ENCODE measurements at places on chromosomes 2 and 18.

DNA sequence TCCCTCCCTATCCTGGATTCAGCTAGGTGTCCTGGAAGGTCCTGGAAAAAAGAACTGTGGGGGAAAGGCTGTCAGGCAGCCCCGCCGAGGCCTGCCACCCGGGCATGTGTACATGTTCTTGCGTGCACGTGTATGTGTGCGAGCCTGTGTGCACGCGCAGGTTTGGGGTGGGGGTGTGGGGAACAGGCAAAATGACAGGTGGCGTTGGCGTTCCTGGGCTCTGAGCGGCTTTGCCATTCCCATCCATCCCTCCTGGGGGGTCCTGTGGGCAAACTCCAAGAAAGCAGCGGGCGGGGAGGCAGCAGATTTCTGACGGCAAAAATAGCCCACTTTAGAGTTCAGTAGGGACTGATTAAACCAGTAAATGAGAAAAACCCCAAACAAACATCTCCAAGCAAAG lies 35.6 kb downstream of the EMX1 start:
- no peak for DNase-seq

DNA sequence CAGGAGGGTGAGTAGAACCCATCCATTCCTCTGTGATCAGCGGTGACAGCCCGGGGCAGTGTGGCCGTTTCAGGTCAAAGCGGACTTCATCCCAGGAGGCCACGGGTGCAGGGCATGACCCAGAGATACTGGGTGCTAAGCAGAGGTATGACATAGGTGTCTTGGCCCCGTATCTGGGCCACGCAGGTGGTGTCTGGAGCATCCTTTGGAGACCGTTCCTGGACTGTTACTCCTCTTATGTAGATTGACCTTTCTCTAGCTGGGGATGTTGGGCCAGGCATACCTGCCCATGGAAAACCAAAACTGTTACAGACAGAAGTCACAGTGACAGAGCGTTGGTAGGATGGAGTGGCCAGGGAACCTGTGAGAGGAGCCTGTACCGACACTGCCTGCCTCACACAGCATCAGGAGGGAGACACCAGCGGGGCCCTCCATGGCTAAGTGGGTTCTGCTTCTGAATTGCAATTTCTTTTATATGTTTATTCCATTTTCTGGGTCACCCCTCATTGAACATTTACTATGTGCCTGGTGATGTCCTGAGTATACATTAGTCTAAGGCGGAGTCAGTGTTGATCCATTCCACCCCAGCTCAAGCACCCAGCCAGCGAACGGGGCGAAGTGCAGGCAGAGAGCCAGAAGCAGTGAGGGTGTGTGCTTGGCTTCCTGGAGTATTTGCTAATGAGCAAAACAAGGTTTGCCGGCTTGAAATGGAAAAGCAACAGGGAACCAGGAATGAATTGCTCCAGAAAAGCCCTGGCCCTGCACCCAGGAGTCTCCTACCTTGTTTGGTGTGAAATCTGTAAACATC lies 141.7 kb downstream of the SH3RF3 start:
- no peak for DNase-seq

GRCh38 chr2:121480826-121481225 lies 49.9 kb upstream of the RNU4ATAC start:
- DNase-seq, result no peak

GRCh38 chr2:24945907-24946306 lies 25.8 kb downstream of the DNAJC27 start:
- DNase-seq, result no peak

GRCh38 chr2:2640371-2640770 lies 309.3 kb upstream of the MYT1L start:
- no peak for DNase-seq

DNA sequence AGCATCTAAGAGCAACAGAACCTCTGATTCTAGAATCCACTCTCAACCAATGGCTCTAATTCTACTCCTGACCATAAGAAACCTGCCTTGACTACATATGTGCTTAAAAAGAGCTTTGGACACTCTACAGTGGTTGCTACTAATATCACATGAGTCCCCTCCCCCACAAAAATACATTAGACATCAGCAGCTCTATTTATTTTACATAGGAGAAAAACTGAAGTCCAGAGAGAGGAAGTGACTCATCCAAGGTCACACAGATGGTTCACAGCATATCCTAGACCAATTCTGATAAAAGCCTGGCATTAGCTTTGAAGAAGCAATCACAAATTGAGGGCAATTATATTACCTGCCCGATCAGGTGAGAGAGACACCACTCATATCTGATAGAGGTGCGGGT lies 49.8 kb downstream of the ALK start:
- DNase-seq, result no peak

DNA sequence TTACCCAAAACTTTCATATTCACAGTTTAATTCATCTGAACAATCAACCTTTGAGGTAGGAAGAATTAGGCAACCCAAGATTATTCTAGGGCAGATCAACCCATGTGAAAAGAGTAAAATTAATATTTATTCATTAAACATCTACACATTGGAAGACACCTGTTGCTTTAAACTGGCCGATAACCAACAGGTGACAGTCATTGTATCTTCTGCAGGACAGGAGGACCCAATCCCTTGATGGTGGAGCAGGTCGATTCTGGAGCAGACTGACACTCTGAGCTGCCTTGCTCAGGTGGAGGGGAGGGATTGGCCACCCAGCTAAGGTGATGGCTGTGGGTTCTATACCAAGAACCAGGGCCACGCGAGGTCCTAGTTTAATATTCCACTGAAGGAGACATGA lies 230.3 kb downstream of the OSR1 start:
- DNase-seq, result no peak

- no peak for DNase-seq
These were observed 107.6 kb downstream of the TRIB2 start for GRCh38 chr2:12824351-12824777.

DNA sequence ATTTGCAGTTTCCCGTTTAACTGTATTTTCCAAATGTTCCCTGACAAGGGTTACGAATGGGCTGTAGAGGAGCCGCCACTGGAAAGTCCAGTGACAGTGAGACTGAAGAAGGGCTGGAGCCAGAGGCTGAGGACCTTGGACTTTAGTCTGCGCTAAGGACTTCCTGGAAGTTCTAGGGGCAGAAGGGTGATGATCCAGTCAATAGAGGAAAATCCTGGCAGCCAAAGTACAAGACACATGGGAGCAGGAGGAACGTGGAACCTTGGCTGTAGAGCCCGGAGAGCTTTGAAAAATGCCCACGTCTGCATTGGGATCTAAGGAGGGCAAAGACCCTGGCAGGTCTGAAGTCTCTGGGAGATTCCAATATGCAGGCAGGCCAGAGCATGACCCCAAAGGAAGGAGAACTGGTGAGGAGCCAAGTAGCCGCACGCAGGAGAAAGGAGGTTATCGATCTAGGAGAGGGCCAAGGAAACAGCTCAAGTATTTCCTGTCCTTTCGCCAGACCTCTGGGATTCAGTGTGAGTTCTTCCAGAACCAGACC lies 28.5 kb downstream of the MBP start:
- DNase-seq, result no peak

DNA sequence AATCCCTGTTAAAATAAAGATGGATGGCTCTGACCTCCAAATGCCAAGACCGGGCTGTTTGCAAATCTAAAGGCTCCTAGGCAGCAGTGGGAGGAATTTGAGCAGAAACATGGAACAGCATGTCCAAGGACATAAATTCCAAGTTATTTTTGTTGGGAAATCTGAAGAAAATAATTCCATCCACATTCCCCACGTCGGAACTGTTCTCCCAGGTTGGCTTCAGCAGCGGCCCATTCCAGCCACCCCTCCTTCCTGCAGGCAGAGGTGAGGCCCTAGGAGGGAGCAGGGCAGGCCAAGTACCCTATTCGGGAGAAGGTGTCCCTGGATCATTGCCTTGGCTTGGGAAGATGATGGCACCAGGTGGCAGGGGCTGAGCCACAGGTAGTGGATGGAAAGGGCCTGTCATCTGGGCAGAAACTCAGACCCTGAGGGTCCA lies 117.1 kb downstream of the CAPN13 start:
- no peak for DNase-seq

DNA sequence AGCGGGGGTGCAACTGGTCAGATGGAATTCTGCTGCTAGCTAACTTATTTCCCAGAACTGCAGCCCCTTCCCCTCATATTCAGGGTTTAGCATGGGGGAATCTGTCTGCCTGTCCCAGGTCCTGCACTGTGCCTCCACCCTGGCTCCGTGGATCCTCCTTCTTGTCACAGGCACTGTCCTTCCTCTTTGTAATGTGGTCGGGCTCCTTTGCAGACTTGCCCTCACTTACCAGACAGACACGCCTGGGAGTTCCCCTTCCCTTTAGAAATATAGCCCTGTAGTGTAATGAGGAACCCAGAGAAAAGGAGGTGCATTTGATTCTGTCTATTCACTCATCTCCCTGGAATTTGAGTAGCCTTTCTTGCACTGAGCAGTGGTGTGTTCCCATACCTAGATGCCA lies 108.7 kb downstream of the TRIM43 start:
- DNase-seq, result no peak

DNA sequence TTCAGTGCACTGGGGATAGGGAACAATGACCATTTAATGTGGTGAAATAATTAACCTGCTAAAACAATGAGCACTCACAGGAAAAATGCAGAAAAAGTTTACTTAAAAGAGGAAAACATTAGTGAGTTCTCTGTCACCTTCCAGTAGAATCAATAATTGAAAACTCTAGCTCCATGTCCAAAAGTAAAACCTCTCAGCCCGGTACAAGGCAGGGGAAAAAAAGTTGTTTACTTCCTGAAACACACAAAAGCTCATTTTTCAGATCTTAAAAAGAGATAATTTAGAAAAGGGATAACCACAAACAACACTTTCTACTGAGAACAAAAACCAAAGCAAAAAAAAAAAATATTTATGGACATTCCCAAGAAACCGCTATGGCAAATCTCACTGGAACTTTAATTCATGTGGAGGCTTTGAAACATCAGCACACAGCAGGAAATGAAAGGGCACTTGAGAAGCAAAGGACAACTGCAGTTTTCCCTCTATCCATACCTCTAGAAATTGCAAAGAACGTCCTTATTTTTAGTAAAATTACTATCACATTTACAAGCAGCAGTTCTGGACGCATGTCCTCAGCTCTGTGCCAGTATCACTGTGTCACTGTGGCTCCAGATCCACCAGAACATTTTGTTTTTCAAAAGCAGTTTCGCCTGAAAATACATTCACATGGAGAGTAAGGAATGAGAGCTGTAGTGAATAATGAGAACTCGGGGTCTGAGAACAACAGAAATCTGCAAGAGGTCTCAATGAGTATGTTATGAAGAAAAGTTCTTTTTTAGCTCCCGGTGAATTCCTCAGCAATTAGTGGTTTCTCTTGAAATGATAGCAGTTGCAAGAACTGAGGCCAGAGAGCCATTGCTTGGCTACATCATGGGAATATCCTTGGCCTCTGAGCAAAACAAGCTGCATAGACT lies 44.7 kb upstream of the DNAH7 start:
- DNase-seq, result no peak

DNA sequence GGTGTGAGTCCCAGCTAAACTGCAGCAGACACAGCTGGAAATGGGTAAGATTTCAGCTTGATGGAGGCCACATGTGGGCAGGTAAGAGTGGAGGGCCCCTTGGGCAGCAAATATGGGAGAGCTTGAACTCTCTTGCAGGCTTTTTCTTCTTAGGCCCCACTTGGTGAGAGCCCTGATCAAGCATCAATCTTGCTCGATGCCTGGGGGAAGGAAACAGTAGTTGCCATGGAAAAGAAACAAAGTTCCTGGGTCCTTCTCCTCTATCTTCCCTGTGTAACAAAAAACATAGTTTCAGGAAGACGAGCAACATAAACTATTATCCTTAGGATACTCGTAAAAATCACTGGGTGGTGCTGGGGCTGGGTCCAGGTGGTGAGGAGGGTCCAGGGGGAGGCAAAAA lies 42.9 kb downstream of the KIAA1328 start:
- DNase-seq, result no peak

GRCh38 chr2:100520224-100520623 lies 42.6 kb upstream of the PDCL3 start:
- no peak for DNase-seq

DNA sequence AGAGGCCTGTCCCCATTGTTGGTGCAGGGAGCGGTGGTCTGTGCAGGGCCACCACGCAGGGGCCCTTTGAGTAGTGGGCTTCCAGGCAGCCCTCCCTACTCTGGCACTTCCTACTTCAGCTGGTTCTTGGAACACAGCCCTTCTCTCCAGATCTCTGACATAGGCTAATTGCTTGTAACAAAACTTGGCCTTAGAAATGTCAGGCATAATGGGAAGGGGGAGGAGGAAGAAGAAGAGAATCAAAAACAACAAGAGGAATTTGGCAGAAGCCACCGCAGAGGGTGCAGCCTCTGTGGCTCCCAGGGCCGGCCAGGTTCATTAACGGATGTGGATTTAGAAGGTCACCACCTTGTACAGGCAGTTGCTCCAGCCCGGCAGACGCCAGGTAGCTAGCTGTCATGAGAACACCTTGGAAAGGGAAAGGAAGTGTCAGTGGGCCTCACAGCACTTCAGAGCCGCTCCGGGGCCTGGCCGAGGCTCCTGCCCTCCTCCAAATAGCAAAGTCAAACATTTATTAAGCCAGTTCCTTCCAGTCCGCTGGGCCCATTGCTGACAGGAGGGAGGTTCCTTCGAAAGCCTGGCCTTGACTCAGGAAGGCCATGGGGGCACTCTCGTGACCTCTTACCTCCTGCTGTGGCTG lies 7.4 kb downstream of the BOD1L2 start:
- no peak for DNase-seq

- no peak for DNase-seq
These were observed 39.6 kb downstream of the DOK1 start for GRCh38 chr2:74593826-74594772.

DNA sequence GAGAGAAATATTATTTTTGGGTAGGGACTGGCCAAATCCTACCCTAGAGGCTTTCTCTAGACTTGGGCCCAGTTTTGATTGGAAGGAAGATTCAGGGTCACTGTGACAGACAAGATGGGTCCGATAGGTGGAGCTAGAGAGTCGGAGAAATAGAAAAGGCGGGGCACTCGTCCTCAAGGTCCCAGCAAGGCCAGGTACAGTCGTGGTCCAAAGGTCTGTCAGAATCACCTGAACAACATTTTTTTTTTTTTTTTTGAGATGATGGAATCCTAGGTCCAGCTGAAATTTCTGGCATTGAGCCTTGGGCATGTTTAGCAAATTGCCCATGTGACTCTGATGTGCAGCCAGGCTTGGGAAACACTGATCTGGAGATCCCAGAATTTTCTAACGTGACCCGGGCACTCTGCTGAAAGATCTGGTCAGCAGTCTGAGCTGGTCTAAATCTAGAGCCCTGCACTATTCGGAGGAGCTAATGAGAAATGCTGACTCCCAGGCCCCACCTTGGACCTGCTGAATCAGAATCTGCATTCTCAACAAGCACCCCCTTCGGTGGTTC lies 23.0 kb upstream of the NTSR2 start:
- DNase-seq, result peak; percentile 60

DNA sequence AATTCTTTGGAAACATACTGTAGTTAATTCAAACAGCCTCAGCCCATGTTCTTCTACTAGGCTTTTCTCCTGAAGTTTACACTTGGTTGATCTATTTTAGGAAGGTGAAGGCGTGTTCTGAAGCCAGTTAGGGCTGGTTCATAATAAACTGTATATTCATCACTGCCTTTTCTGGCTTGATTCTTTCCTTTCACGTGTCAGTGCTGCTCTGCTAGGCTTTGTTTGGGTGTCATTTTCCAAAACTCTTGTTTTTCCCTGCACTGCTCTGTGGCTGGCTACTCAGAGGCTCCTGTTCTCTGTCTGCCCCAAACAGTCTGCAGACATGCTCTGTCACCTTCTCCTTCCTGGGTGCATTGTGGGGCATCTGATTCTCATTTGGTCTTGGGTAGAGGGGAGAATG lies 136.1 kb downstream of the PARD3B start:
- no peak for DNase-seq

Measured in activated T-cell treated with anti-CD3 and anti-CD28 coated beads, Interleukin-2, amount 50 U/mL, for 24 hours (primary cell).